ENCODE measurements at places on chromosomes 12 and 14.

- no peak for DNase-seq
These were observed 11.1 kb upstream of the GPX2 start for GRCh38 chr14:64953661-64954060.

GRCh38 chr14:69999261-69999674, 120.1 kb downstream of the SMOC1 start:
- DNase-seq, result no peak

DNA sequence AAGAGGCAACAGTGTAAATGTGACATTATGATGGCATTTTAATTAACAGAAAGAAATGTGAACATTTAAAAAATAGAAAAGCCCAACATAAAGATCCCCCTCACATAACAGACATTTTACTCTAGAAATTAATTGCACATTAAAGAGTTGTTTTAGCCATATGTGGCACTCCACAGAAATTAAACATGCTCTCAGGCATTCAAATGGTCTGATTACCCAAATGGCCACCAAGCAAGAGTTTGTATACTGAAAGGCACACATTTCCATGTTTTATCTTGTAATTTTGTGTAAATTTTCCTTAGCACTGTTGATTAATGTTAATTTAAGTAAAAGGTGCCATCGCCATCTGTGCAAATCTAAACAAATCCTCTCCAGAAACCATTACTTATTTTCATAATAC, 43.5 kb downstream of the GTF2A1 start:
- no peak for DNase-seq

DNA sequence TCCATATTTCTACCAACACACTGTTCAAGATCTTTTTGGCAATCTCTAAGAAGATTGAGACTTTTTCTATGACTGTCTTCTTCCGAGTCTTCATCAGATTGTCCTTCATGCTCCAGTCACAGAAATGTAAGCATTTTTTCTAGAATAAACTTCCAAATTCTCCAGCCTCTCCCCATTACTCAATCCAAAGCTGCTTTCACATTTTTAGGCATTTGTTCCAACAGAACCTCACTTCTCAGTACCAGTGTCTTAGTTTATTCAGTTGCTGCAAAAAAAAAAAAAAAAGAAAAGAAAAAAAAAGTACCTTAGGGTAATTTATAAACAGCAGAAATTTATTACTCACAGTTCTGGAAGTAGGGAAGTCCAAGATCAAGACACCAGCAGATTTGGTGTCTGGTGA, 290.8 kb upstream of the NOVA1 start:
- DNase-seq, result no peak
